ENCODE measurements at places on chromosomes 11 and 22.

DNA sequence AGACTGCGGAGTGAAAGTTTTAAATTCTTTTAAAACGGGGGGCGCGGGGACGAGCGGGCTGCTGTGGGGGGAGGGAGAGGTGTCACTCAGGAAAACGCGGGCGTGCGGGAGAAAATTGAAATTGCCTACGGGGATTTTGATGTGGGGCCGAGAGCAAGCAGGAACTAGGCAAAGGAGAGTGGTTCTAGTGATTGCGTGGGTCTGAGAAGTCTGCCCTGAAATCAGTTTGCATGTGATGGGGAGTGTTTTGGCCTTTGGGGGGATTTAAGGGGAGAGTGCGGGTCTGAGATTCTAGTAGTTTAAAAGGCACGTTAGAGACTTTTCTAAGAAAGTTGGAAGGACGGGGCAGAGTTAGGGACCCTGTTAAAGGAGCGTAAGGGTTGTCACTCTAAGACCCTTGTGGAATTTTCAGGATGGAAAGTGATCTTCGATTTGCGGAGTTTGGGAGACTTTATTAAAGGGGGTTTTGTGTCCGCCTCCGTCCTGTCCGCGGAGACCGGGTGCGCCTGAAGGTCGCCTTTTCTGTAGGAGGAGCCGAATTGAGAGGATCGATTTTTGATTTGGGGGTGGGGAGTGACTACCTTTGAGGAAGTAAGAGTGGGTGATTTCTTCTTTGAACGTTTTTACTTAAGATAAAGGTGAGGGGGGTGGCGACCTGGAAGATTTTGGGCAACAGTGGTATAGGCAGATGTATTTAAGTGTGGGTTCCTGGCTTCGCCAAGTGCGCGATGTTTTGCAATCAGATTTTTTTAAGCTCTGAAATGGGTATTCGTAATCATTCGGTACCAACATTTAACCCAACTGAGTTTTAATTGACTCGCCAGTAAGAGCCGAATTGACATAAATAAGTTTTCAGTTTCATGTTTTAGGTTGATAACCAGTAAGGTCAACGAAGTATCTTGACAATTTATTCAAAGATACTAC is 1.1 kb downstream of the EED start:
- no peak for DNase-seq

DNA sequence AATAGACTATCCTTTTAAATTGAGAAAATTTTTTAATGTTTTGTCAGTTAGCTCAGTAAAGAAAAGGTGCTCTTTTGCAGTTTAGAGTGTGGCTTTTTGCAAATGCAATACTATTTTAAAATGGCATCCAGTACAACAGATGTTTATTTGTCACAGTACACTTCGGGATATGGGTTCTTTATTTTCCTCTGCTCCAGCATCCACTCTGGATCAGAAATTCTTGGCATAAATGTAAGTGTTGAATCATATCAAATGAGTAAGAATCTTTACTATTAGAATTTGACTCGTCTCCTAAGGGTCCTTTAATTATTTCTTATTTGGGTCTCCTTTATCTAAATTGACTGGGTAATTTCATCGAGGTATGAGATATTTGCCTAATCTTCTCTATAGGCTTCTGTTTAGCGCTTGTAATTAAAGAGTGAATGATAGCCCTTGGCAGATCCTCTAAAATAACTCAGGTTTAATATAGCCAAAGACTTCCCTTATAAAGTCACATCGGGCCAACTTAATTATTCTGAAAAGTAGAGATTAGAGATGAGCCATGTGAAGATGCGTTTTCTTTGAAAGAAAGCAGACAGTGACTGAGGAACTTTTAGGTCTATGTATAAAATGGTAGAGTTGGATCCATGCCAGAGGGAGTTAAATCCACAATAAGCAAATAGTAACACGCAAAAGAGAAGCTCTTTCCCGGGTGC is 132.7 kb downstream of the CASP12 start:
- no peak for DNase-seq

GRCh38 chr11:78230161-78230877 is 41.6 kb downstream of the USP35 start:
- DNase-seq: no peak

DNA sequence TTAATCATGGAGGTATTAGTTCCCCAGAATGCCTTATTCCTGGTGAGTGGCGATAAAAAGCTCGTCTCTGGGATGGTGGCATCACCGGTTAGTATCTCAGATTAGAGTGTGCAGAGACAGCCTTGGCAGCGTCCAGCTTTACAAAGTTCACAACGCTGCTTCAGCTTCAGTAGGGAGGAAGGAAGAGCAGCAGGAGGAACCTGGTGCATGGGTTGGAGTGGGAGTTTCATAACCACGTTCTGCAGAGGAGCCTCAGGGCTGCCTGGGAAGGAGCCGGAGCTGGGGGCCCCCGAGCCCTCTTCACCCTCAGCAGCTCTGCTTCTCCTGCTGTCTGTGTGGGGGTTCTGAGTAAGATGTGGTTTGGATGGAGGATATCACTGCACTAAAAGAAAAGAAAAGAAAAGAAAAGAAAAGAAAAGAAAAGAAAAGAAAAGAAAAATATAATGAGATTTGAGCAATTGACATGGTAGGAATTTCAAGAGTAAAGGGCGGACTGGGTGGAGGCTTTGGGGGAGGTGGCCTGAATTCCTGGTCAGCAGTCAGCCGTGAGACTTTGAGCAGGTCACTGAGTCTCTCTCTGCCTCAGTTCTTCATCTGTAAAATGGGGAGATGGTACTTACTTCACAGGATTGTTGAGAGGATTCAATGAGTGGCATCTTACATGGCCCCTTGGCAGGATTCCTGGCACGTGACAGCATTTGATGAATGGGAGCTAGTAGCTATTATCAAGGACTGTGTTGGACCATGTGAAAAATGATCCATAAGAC is 6.5 kb downstream of the ASPHD2 start:
- no peak for DNase-seq

- no peak for DNase-seq
These were observed 28.5 kb upstream of the CCDC34 start for GRCh38 chr11:27391331-27392015.

DNA sequence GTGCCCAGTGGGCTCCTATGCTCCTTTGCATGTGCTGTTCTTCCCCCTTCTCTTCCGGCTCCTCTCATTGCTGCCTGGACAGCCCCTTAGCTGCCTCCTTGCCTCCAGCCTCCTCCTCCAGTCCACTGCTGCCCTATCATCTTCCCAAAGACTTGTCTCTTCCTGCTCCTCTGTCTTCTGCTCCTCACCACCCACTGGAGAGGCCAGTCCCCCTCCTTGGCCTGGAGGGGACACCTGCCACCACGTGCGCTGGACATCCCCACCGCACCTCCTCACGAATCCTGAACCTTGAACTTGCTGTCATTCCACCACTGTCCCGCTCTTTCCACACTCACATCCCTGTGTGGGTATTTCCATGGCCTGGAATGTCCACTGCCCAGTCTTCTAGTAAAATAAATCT is 49.8 kb downstream of the MICAL2 start:
- DNase-seq: no peak

Measured in thoracic aorta (tissue), 2 donors.